ENCODE measurements at places on chromosomes 2 and 18.
A peak's percentile ranks its signal among the peaks of the same experiment; 100 is the strongest.

DNA sequence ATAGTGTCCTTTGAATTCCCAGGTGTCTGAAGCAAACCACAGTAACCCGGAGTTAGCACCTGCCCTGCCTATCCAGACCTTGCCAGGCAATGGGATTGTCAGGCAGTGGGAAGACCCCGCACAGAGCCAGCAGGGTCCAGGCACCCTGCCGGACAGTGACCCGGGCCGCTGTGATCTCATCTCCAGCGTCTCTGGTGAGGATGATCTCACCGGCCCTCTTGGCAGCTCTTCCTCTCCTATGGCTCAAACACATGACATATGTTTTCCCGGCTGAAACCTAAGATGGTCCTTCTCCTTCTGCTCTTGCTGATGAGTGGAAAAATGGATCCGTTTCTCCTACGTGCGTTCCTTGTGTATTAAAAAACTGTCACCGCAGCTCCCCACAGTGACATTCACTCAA, 75.1 kb downstream of the ACOXL start:
- no peak for DNase-seq

DNA sequence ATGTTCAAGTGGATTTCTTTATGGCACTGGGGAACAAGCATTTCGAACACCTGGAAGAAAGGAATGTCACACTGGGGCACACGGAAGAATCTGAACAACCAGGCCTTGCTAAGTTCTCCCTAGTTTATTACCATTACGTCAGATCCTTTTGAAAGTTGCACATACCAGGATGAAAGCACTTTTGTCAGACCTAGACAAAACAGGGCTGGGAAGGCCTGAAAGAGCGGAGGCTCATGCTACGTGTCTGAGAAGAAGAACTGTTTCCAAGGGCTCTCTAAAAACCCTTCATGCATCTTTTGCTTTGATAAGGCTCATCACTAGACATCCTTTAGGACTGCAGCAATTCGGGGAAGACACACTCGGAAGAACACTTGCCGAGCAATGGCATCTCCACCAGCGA, 15.4 kb upstream of the SLC25A52 start:
- no peak for DNase-seq

GRCh38 chr2:127527001-127527804, 914 bp upstream of the IWS1 start:
- peak; percentile 60 for DNase-seq

- DNase-seq: no peak
Measured at GRCh38 chr2:25132299-25132635, 36.1 kb downstream of the POMC start.

- no peak for DNase-seq
Measured at GRCh38 chr18:24341361-24341760, 56.3 kb downstream of the OSBPL1A start.

DNA sequence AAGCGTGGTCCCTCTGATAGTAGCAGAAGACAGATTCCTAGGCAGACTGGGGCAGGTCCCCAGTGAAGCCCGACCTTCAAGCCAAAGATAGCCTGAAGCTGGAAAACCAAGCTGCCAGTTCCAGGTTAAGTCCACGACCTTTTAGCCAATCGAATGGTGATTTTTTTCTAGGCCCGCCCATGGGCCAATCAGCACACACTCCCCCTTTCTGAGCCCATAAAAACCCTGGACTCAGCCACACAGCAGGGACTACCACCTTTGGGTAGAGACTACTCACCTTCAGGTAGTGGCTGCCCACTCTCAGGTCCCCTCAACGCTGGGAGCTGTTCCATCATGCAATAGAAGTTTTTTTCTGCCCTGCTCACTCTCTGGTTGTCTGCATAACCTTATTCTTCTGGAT, 14.5 kb upstream of the ADI1 start:
- DNase-seq: no peak

Measured in dermis blood vessel endothelial cell (primary cell).